Putamen (tissue), 1 donor: ENCODE measurements at places on chromosomes 5 and 9.

- DNase-seq, result no peak
Observed at GRCh38 chr9:137514691-137515337, 35.4 kb downstream of the PNPLA7 start.

GRCh38 chr5:57035955-57036354 is 84.0 kb upstream of the MIER3 start:
- no peak for DNase-seq

DNA sequence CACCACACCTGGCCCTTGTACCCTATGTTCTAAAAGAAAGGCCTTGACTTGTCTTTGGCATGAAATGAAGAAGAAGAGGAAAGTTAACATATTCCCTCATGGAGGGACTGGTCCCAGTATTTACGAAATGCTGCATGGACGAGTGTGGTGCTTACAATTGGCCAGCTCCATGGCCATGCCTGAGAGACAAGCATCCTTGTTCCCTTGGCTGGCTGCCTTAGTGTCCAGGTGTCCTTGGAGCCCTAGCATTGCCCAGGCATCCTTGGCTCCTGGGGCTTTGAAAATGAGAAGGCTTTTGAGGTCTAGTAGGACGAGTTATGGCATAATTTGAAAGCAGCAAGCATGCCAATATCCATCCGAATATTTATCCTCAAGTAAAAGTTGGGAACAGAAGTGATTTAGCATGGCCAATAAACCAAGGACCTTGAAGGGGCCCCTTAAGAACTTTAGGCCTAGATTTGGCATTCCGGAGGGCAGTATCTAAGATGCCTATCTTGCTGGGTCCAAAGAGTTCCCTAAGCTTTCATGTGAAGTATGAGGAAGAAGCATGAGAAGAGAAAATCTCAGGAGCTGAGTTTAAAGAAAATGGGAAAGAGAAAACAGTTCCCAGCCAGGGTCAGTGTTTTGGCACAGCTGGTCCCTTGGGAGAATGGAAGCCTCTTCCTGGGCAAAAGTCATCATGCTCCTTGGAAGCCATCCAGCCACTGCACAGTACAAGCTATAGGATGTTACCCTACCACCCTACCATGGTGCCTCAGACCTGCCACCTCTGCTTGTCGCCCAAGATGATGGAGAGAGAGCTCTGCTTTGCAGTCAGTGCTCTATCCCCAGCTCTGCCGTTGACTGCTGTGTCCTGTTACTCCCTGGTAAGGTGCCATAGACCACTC is 91.0 kb downstream of the AOPEP start:
- DNase-seq, result no peak

GRCh38 chr9:125296843-125297372 is 35.3 kb downstream of the GAPVD1 start:
- no peak for DNase-seq

DNA sequence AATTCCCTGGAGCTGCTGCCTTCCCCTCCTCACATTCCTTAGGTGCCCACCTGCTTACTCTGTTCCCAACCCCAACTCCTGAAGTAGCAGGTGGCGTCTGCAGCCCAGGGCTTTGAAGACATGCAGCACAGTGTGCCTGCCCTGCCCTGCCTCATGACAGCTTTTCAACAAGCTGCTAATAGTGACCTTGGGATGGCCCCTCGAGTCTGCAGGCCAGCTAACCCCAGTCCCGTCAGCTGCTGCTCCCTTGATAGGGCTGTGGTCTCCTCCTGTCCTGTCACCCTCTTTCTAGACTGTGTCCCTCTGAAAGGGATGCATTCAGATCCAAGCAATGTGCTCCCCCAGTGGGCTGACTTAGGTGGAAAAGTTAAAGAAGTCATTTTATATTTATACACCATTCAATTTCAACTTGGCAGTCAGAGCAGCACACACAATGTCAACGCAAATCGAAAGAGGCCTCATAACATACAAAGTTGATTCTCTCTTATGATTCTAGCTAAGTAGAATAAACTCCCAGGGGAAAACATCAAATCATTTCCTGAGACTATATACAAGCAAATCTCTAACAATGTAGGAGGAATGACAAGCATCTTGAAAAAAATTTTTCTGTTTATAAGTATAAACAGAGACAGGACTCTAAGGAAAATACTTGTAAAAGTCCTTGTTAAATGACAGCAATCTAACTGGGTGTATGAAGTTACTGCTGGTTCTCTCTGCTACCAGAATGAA is 37.9 kb downstream of the ADRB2 start:
- no peak for DNase-seq

- no peak for DNase-seq
Observed at GRCh38 chr9:87431837-87432236, 65.8 kb upstream of the DAPK1 start.

- no peak for DNase-seq
Observed at GRCh38 chr9:109973336-109973735, 193.3 kb downstream of the PALM2AKAP2 start.
